ENCODE measurements at places on chromosomes 3 and 15.
A peak's percentile ranks its signal among the peaks of the same experiment; 100 is the strongest.

DNA sequence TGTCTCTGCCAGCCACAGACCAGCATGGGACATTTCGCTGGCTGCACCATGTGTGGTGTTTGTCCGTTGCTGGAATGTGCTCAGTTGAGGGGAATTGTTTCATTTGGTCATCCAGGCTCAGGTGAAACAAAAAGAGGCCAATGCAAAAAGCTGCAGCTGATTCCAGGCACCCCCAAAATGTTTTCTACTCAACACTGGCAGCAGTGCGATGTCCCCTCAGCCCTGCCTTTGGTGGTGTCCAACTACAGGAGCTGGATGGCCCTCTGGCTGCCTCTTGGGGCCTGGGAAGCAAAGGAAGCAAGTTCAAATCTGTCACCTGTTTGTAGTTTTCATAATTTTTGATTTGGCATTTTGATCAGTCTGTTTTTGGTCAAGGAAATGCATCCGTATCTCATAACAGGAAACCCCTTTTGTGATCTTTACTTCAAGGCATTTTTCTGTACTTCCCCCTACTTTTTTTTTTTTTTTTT, 141.8 kb downstream of the EEFSEC start:
- no peak for DNase-seq

- DNase-seq, result no peak
Observed at GRCh38 chr3:59482684-59483083, 432.9 kb upstream of the CFAP20DC start.

DNA sequence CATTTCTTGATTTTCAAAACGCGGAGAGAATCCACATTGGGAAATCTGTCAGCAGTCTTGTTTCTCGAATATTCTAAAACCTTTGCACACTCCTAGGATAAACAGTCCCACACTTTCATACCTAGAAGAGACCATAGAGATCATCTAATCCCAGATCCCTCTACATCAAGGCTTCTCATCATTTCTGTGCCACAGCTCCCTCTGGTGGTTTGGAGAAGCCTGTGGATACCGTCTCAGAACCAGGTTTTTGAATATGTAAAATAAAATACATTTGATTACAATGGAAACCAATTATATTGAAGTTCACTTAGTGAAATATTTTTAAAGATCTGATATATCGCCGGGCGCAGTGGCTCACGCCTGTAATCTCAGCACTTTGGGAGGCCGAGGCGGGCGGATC, 211.9 kb upstream of the GOLGA6L4 start:
- peak; percentile 5 for DNase-seq

DNA sequence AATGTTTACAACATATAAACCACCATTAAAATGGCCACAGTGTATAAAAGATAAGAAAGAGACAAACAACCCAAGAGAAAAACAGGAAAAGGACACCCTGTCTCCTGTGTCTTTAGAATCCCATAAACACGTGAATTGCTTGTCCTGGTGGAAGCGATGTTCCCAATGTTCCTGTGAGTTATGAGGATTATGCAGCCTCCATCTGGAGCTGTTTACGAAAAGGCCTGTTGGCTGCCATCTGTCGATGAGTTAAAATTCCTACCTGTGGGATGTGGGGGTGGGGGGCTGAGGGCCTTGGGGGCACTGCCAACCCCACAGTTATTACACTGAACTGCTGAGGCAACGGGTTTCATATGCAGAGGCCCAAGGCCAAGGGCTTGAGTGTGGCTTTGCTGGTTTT, 13.6 kb downstream of the NISCH start:
- DNase-seq, result no peak

DNA sequence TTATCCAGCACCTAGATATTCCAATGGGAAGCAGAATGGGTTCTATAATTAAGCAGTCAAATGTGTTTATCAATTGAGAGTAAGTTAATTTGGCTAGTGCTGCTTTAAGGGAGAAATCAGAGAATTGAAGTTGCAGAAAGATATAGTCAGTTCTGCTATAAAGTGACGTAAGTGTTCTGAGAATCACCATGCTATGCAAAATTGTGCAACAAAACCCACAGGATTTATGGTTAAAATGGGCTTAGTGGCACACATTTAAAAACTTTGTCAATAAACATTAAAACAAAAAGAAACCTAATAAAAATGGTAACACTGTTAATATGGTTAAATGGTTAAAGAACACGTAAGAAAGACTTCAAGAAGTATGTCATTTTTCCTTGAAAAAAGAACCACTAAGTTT, 74.5 kb downstream of the TMEM108 start:
- DNase-seq, result no peak

DNA sequence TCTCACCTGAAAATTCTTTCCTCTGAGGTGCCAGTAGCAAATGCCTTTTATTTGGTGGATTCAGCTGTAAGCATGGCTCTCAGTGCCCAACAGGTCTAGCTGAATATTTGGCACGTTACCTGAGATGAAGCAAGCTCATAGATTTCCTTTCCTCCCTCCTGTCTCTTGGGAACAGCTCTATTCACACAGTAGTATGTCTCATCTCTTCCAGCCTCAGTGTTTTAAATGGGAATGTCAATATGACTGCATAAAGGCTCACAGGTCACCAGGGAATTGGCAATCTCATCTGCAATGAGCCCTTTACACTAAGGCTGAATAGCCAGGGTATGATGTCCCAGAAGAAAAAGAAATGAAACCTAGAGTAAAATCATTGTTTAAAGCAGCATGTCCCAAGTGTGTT, 733.5 kb downstream of the NTRK3 start:
- no peak for DNase-seq

DNA sequence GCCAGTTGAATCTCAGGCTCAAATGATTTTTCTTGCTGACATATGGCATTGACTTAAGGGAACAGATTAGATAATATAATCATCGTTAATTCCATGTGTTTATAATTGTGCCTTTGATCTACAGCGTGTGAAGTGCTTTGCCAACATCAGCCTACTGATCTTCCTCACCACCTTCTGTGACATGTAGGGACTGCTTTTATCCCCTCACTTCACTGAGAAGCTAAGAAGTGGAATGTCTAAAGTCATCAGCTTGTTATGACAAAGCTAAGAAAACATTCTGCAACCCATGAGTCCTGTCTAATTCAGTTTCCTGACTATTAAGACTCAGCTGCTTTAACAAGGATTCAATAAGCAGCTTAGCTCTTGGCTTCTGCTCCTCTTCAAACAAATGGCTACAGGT, 106.0 kb downstream of the MYH15 start:
- DNase-seq, result no peak

GRCh38 chr3:162348912-162349311, 852.3 kb downstream of the OTOL1 start:
- DNase-seq, result no peak

DNA sequence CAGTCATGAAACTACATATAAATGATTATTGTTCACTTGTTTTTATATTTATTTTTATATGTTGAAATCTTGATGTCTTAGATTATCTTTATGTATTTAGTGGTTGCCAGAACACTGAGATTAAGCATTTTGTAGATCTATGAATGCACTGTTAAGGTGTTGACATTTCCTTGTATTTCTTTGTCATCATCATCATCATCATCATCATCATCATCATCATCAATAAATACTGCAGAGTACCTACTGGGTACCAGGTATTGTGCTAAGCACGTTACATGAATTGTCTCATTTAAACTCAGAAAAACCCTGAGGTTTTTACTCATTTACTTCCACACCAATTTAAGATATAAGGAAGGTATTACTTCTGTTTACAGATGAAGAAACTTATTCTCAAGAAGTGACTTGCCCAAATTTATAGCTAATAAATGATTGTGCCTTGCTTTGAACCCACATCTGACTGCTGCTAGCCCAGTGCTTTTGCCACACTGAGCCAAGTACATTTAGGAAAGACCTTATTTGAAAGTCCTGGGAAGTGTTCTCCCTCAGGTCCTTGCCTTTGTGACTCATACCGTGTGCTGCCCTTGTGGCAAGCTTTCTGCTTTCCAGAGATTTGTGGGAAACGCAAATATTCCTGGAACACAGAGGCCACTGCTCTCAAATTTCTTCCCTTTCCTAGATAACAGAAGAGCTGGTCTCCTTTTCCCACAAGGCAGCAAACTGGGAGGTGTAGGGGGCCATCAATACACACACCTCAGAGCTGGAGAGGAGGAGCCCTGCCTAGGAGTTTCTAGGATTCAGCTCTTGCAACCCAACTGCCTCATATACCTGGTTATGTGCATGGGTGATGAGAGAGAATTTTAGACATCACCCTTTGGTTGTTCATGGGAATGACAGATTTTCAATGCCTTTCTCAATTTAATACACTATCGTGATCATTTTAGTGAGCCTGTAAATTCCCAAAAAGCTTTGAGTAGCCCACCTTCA, 115.4 kb upstream of the C15orf61 start:
- DNase-seq, result peak; percentile 16

DNA sequence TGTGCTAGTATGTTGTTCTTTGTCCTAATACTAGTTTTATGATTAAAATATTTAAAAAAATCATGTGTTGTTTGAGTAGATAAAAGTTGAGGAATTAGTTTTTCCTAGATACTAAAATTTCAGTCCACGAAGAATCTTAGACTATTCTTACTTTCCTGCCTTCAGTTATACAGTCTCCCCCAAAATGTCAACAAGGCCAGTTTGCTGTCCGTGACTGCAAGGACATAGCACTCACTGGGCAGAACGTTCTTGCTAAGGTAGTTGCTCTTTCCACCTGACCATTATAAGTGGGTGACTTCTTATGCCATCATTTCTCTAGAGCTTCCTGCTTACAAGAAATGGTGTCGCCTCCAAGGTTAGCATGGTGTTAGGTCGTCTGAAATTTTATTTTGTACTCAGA, 32.8 kb downstream of the KAT2B start:
- DNase-seq, result no peak
